ENCODE measurements at places on chromosomes 1 and 21. TPM values are rescaled to one million over a fixed set of nuclear protein-coding genes. Genes with fewer than 3 reads are reported as not detected.
A peak's percentile ranks its signal among the peaks of the same experiment; 100 is the strongest.

The C8B gene
- not detected for polyA plus RNA-seq

The IQGAP3 gene
- polyA plus RNA-seq = 5.1 TPM

The MAPKAPK2 gene
- polyA plus RNA-seq = 77.5 TPM

The LRRC8C gene
- polyA plus RNA-seq = 9.0 TPM

The DNALI1 gene
- 12.3 TPM for polyA plus RNA-seq

- no peak for DNase-seq
These were observed 25.4 kb downstream of the LDLRAD2 start for GRCh38 chr1:21837476-21837875.

DNA sequence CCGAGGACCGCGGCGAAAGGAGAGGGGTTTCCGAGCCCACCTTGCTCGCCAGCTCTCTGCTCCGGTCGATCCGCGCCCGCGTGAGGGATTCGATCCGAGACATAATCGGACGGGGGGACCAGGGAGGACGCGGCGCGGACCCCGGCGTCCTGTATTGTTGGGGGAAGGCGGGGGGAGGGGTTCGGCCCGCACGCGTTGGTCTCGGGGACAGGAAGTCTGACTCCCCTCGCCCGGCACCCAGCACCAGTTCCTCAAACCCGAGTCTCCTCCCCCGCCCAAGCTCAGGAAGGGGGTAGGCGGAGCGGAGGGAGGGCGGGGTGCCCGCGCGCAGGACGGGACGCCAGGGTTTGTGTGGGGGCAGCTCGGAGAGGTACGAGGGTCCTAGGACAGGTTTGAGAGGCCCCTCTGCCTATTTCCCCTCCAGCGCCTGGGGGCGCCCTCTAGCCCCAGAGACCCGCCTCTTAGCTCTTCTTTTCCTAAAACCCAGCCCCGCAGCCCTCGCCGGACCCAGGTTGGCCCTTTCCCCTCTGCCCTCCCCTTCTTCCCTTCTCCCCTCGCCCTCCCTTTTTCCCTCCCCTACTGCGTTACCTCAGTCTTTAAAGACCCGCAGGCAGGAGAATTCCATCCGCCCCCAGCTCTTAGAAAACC, at the start of gene ARHGEF2:
Gene ARHGEF2, minus strand, starts transcription at position 223 of the 648 bp plus-strand sequence. Its CDS starts 120 bp downstream, at position 103.
- DNase-seq = peak; percentile 79

- DNase-seq = no peak
These were observed 43.9 kb upstream of the CAMK1G start for GRCh38 chr1:209539576-209539975.

- DNase-seq = no peak
These were observed 86.1 kb upstream of the KCND3 start for GRCh38 chr1:112075566-112075965.

- DNase-seq = no peak
These were observed 31.1 kb upstream of the UAP1 start for GRCh38 chr1:162530307-162530987.

DNA sequence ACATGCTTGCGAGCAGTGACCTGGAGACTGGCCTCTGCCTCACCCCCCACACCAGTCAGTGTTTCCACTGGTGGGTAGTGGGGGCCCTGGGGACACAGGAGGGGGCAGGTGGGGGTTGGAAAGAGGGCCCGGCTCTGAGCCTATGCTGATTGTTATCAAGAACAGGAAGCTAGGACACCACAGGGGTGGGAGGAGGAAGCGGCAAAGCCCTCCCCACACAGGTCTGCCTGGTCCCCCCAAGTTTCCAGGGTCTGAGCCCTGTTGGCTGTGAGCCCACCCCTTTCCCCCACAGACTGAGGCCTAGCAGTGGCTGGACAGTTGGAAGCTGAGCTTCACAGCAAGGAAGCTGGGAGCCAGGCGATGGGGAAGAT, 1.6 kb upstream of the PTPN7 start:
- no peak for DNase-seq

DNA sequence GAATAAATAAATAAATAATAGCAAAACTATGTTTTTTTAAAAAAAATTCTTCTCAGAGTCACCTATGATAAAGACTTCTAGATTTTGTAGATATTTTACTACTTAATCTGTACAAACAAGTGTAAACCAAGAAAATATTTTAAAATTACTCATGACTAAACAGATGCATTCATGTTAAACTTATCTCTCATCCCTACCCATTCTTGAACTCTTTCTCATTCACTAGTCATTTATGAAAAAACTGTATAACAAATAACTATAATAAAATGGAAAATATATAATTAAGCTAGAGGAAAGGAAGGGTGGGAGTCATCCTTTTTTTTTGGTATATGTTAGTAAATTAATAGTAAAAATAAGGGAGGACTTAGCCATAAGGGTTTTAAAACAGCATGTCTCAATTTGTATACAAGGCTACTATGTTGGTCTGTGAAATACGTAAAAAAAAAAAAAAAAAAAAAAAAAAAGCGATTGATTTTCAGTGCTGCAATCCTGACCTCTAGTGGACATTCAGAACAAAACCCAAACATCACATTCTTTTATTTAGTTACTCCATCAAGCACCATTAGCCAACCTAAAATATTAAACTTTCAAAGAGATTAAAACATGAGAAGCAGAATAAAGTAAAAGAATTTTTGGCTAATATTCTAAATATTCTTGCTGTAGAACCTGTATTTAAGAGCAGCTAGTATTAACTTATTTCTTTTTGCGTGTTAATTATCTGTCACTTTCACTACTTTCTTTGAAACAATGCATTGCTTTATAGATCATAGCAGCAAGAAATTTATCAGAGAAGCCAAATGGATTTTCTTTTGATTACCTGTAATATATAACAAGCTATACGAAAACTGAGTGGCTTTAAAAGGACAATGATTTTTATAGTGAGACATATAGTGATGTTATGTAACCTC, 255.8 kb upstream of the CACYBP start:
- DNase-seq = peak; percentile 43

- no peak for DNase-seq
These were observed 22.8 kb upstream of the C2CD2 start for GRCh38 chr21:41976611-41977010.

DNA sequence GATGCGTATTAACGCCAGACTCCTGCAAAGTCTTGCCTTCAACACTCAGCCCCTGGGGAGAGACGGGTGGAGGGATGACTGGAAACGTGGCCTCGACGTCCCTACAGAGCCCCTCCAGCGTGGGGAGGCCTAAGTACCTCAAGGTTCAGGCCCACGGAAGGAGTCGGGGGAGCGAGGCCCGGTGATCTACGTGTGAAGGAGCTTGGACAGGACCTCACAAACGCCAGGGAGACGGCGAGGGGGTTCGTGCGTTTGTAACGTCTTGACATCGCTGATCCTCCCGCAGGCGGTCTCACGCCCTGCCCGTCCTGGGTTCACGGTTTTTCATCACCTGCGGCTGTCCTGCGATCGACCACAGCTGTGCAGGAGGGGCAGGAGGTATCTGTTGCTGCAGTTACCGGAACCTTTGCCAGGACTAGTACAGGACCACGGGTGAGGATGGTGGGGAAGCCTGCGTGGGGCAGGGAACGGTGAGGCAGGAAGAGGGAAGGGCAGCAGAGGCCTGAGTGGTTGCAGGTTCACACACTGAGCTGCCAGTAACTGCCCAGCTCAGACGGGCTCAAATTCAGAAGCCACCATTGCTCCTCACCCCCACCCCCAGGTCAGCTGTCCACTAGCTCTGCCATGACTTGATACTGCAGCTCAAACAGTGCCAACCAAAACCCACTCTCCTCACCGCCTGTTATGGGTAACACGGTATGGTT, 889 bp upstream of the CCNL2 start:
- no peak for DNase-seq

- DNase-seq = no peak
These were observed 35.5 kb downstream of the COA6 start for GRCh38 chr1:234408757-234409156.

GRCh38 chr21:35991131-35991530, 69.2 kb downstream of the SETD4 start:
- DNase-seq = no peak

- DNase-seq = no peak
These were observed 35.0 kb upstream of the GRHL3 start for GRCh38 chr1:24284156-24284471.

DNA sequence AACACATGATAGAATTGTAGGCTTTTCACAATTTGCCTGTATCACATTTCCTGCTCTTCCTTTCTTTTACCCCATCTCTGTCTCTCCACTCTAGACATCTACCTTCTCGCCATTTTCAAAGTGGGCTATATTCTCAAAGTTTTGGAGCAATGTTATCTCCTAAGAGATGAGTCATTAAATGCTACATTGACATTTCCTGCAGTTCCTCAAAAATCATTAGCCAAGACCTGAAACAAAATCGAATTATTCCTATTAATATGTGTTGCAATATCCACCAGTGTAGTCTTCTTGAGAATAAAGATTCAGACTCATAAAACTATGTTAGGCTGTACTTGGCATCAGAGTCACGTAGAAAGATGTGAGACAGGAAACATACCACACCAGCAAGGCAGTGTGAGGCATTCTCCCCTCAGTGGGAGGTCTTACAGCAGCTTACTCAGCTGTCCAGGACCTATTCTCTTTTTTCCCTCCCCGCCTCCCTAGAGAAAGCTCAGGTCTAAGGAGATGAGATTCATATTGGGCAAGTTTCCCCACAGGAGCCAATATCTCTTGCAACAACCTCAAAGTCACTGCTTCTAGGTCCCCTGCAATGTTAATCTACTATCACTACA, 38.8 kb downstream of the FRRS1 start:
- no peak for DNase-seq

DNA sequence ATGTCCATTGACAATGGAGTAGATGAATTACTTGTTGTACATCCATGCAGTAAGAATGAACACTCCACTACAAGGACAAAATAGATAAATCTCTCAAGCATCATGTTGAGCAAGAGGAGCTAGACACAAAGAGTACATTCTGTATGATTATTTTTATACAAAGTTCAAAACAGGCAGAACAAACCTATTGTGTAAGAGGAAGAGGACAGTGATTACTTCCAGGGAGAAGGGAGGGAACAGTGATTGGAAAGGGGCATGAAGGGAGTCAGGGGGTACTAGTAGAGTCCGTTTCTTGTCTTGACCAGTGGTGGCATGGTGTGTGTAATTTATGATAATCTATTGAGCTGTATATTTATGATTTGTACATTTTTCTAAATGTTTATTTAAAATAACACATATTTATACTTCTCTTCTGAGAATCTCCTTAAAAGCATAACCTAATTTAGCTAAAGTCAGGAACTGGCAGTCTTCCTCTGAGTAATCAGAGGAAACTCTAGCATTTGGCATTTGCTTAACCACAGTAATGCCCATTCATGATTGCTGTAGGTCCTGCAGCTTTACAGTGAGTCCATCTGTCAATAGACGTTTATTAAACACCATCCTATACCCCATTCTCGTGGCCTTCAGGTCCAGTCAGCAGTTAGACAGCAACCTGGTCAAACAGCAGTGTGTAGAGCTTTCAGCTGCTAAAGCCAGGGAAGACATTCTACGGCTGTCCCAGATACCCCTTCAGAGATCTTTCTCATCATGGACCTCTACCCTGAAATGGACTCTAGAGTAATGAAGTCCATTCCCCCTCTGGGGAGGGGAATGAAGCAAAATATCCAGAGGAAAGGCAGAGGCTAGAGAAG, 114.1 kb upstream of the GALNT2 start:
- no peak for DNase-seq

DNA sequence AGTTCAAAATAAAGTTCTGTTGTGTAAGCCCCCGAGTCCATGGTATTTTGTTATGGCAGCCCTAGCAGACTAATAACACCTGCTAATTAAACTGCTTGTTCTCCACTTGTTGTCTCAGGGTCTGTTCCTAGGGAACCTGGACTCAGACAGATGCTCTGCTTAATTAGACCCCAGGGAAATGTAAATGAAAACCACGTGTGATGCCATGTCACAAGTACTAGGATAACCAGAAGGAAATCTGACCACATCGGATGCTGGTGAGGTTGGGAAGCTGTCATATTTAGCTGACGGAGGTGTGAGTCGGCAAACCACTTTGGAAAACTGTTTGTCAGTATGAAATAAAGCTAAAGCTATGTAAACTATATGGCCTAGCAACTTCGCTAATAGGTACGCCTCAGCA, 19.6 kb downstream of the EDN2 start:
- DNase-seq = no peak

- no peak for DNase-seq
These were observed 359 bp upstream of the RNU11 start for GRCh38 chr1:28648008-28648473.

Measured in muscle of arm (tissue), 14 donors.